Retinal pigment epithelial cell (primary cell): ENCODE measurements at places on chromosomes 4 and X.

GRCh38 chr4:20890761-20891160, 190.5 kb downstream of the PACRGL start:
- no peak for DNase-seq

- peak; percentile 46 for DNase-seq
Measured at GRCh38 chr4:159764343-159764952, 661.6 kb downstream of the RAPGEF2 start.

- no peak for DNase-seq
Measured at GRCh38 chr4:160403081-160403480, 1300.2 kb downstream of the RAPGEF2 start.

- DNase-seq: no peak
Measured at GRCh38 chr4:41696763-41697162, 51.8 kb downstream of the PHOX2B start.

GRCh38 chr4:143555676-143556075, 42.2 kb downstream of the SMARCA5 start:
- peak; percentile 18 for DNase-seq

DNA sequence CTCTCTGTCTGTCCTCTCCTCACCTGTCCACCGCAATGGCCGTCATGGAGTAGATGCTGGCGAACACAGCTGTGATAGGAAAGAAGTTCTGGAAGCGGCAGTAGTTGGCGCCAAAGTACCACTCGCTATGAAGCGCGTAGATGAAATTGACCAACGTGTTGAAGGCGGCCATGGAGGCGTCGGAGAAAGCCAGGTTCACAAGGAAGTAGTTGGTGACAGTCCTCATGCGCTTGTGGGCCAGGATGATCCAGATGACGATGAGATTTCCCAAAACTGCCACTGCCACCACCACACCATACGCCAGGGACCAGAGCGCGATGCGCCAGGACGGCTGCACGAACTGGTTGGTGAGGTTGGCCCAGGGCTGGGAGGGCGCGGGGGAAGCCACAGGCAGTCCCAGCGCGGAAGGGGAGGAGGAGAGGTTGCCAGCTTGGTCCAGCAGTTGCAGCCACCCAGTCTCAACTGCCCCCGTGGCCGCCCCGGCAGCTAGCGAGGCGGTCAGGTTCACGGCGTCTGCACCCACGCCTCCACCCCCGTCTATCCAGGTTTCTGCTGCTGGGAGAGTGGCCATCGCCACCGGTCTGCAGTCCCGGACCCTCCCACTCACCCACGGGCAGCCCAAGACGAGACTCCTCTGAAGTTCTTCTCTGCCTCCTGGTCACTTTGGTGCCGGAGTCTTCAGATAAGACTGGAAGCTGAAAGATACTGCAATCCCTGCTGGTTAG, 518 bp downstream of the TACR3 start:
- DNase-seq: no peak

GRCh38 chr4:138217567-138217966, 24.6 kb downstream of the SLC7A11 start:
- DNase-seq: no peak
